ENCODE measurements at places on chromosomes 6 and 20.

- DNase-seq, result no peak
Measured at GRCh38 chr20:24873025-24873620, 75.9 kb upstream of the CST7 start.

DNA sequence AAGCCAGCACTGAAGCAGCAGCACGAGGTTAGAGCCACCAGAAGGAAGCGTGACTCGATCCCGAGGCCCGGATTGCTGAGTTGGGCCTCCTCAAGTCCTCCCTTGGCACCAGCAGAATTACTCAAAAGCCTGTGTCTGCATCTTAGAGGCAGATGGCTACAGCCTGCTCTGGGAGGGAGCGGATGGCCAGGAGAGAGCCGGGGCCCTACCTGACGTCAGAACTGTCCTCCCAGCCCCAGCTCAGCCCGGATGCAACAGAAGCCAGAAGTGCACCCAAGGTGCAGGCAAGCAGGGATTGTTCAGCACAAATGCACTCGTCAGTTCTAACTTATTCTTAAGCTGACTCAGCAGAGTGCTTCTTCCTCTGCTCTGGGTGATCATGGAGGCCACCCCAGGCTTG, 155.5 kb upstream of the RPS6KA2 start:
- no peak for DNase-seq

GRCh38 chr20:56381501-56381900, 10.5 kb downstream of the AURKA start:
- DNase-seq, result no peak

DNA sequence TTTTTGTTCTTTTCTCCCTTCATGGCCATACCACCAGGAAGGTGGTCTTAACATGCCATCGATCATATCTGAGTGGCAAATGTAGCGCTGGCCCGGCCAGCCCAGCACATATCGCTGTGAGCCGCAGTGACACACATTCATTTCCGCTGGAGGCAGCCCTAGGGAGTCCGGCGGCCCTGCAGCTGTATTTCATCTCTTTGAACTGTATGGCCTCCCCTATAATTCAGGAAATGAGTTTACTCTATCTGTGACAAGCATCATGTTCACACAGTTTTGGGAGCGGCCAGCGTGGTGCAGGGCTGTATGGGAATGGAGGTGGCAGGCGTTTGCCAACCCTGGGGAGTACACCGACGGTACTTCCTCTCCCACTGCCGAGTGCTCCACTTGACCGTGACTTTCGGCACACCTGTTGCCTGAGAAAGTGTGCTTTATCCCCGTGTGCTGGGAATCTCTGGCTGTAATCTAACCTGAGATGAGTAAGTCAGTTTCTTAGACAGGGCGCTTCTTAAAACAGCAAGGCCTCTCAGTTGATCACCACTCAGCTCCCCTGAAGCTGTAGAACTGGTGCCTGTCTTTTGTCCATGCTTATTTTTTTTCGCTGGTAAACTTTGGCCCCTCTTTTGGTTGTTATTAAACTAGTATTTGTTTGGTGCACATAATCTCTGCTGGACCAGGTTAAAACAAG, 257.1 kb upstream of the TAB2 start:
- peak; percentile 8 for DNase-seq

DNA sequence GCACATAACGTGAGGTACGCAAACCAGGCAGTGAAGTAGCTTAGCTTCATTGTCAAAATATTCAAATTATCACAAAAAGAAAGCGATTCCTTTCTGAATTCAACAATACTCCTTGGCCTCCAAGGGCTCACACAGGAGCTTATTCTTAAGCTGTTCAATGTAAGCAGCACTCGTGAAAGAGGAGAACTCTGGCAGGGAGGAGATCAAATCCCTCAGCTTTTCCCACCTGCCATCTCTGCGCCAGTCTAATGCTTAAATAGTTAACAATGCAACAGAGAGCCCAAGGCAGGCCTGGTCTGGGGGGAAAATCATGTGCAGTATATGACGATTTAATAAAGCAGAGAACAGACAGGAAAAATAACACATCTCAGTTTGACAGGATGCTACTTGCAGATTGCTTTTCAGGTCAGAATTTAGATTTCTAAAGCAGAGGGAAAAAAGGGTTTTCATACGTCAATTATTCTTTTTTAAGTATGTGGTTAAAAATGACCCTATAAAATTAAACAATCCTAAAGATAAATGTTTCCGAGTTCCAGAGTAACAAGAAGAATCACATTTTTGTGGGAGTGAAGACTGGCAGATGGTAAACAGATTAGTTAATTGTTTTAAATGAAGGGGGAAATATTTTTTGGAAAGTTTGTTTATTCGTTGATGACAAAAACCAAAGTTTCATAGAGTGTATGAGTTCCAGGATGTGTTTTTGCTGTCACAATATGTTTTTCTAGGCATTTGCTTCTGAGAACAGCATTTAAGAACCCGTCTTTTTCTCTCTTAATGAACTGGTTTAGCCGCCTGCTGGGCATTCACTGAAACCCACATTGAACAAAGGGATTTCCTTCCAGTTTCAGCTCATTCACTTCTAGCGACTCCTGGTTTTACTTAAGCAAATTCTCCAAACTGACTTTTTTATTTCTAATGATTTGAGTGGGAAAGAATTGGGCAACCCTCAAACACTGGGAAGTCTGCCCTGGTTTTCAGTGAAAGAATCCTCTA, 45.9 kb downstream of the PLAGL1 start:
- DNase-seq, result no peak

- DNase-seq, result no peak
Measured at GRCh38 chr6:13099771-13100170, 228.6 kb downstream of the TBC1D7 start.
